ENCODE measurements at places on chromosomes 1 and 21.

GRCh38 chr1:70992521-70992920, 55.1 kb downstream of the PTGER3 start:
- no peak for DNase-seq

GRCh38 chr1:212915245-212916091, 34.9 kb upstream of the VASH2 start:
- no peak for DNase-seq

DNA sequence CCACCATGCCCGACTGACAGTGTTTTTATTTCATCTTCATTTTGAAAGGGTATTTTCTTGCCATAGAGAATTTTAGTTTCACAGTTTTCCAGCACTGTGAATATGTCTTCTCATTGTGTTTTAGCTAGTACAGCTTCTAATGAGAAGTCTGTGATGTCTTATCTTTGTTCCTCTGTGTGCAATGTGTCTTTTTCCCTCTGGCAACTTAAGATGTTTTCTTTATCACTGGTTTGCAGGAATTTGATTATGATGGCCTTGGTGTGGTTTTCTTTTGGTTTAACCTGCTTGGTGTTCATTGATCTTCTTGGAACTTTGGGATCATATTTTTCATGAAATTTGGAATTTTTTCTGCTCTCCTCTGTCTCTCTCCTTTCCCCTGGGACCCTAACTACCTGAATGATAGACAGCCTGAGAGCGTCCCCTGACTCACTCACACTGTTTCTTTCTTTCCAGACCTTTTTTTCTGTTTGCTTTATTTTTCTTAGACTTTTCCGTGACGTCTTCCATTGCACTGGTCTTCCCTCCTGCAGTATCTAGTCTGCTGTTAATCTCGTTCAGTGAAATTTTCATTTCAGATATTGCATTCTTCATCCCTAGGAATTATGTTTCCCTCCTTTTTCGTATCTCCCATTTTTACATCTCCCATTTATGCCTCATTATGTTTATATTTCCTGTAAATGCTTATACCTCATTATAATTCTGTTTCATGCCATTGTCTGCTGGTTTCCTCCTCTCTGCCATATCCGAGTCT, 48.5 kb downstream of the PDE9A start:
- no peak for DNase-seq

DNA sequence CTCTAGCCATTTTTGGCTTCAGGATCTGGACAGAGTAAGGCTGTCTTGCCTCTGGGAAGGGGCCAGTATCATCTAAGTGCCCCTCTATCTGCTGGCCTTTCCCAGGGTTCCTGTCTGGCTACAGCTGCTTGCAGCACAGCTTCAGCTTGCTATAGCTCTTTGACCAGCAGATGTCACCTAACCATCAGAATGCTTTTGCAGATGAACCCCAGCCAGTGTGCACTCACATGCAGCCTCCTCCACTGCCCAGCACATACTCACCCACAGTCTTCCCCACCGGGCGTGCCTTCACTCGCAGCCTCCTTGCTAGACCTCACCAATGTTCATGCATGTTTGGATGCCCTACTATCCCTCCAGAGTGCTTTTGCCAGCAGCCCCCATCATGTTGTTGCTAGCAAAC, 769.0 kb downstream of the BRINP3 start:
- DNase-seq = no peak

GRCh38 chr1:40784771-40785151, 1.2 kb downstream of the KCNQ4 start:
- DNase-seq = no peak

DNA sequence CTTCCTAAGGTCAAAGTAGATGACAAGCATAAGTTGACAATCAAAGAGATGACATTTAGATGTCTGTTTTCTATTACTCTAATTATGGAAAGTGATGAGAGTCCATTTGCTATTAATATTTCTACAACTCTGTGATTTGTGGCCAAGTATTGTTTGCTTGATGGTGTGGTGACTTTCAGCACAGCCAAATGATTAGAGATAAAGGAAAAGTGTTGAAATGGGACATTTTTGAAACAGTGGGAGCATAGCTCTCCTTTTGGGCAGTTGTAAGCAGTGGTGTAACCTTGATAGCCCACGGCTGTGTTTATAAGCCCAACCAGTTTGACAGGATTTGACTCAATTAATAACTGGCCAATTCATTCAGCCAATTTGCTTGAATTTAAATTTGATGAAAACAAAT, 31.6 kb downstream of the ZC3H11B start:
- no peak for DNase-seq

DNA sequence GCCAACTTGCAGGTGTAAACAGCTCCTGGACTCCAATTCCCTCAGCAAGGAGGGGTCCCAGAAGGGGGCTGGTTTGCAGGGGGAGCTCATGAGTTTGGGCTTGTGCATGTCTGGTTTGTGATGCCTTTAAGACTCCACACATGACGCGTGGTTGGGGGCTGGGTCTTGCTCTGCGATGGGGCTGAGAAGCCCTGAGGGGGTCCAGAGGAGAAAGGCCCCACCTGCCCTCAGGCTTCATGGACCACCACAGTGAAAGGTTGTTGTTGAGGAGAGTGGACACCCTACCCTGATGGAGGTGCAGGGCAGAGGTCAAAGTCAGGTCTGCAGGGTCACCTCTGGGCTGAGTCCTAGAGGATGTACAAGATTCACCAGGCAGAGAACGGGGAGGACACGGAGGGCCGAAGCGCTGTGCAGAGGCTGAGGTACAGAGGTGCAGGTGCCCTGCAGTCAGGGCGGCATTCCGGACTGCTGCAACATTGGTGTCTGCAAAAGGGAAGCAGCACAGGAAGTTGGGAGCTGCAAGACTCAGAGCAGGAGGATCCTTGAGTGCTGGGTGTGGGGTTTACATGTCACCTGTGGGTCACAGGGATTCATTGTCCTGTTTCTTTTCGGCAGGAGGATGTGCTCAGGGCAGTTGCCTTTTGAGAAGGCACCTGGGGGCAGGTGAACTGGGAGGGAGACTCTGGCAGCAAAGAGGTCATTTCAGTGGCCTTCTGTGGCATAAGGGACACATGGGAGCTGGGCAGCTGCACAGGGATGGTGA, 399.4 kb downstream of the PTPRU start:
- DNase-seq = no peak

DNA sequence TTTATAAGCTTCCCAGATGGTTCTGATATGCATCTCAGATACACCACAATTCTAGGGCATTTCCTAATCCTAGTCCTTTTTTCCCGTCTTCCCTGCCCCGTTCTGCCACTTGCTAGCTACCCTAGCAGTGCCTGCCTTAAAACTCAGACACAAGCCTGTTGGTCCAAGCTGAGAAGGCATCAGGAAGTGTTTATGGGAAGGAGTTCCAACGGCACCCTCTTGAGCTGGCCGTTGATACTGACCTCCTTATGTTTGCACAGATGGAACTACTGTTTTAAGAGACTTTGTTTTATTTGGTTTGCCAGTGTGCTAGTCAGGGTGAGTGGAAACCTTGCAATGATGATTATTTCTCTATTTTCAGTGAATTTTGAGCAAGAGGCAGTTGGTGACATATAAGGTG, 67.2 kb downstream of the UCK2 start:
- no peak for DNase-seq

DNA sequence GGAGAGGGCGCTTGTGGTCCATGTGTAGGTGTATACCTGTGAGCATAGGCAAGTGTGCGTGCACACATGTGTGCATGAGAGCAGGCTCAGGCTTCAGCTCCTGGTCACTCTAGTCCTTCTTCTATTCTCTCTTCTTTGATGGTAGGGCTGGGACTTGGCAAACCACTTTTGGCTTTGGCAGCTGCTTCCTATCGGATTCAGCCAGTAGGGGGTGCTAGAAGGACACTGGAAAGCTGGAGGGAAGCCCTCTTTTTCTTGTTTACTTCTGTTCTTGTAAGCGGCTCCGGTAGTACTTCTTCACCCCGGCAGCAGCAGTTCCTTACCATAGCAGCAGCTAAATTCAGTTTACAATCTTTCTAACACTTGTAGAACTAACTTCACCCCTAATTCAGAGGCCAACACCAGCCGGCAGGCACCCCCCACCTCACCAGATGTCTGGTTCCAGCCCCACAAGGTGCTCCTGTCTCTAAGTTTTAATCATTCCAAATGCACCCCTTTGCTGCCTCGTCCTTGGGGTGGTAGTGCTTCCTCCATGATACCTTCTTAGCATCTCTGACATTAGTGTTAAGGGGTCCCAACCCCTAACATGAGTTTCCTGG, 25.1 kb downstream of the NENF start:
- DNase-seq = peak; percentile 57

- DNase-seq = no peak
Measured at GRCh38 chr1:208231881-208232661, 12.1 kb downstream of the PLXNA2 start.

GRCh38 chr1:170321113-170321512, 175.4 kb downstream of the NTMT2 start:
- DNase-seq = no peak

GRCh38 chr1:165057956-165058355, 298.6 kb downstream of the LMX1A start:
- no peak for DNase-seq

DNA sequence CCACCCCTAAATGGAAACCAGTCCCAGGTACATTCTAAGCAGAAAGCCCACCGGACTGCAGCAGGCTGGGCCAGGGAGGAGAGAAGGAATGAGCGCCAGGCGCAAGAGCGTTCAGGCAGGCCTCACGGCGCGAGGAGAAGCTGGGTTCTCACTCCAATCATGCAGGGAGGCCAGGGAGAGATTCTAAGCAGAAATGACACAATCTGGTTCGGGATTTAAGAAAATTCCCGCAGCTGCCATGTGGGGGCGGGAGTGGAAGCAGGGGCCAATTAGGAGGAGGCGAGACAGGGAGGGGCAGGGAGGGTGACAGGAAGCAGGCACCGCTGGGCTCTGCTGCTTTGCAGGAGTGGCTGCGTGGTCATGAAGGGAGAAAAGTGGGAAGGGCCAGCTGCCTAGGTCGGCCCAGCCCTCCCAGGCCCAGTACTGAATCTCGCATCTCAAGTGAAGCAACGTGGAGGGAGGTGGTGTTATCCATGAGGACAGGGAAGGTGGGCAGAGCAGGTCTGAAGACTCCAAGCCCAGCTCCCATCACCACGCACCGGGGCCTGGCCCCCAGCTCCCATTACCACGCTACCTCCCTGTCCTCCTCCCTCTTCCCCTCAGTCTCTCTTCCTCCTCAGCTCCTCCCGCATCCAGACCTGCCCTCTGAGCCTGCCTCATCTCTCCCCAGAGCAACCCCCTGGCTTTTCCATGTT, 11.8 kb downstream of the NPHP4 start:
- no peak for DNase-seq

- DNase-seq = no peak
Measured at GRCh38 chr1:88726697-88727096, 42.6 kb downstream of the PKN2 start.

GRCh38 chr1:18373882-18374493, 106.7 kb upstream of the KLHDC7A start:
- no peak for DNase-seq

GRCh38 chr1:181660621-181661020, 177.3 kb downstream of the CACNA1E start:
- no peak for DNase-seq

GRCh38 chr1:74271503-74271902, 36.3 kb downstream of the TNNI3K start:
- DNase-seq = no peak

DNA sequence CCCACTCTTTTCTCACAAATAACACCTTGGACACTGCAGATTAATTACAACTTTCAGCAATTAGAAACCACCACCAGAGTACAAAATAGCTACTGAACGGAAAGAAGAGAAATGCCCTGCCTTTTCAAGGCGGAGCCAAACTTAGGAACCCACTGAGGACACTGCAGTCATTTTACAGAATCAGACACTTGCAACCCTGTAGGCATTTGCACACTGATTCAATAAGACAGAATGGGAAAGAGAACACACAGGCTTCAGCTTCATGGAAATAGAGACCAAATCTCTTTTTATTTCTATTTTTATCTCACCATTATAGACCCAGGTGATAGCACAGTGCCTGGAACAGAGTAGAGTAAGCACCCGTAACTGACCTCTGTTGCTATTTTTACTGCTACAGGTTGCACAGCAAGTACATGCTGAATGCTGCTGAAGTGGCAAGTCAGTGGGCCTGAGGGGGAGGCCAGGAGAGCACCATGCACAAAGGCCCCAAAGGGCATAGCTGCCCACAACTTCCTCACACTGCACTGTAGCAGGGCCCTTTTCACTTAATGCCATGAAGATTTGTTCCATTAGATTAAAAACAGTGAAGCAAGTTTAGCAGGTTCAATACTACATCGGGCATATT, 50.7 kb upstream of the EDARADD start:
- no peak for DNase-seq

- no peak for DNase-seq
Measured at GRCh38 chr1:78333502-78333901, 157.3 kb upstream of the PTGFR start.

DNA sequence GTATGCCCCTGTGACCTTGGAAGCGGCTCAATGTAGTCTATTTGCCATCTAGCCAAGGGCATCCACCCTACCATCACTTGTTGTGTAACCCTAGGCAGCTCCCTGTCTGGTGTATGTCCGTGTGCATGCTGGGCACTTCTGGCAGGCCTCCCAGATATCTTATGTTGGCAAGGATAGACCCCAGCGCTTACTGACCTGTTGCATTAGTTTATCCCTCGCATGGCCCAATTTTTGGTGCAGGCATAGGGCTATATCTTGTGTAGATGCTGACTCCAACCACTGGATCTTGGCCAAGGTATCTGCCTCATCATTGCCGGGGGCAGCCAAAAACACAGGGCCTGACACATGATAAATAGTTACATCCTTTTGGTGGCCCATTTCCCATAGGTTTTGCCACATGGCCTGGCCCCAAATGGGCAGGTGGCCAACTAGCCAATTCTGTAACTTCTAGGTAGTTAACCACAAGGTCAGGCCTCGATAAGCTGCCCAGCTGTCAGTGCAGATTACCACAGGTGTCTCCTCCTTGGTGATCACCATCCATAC, 14.0 kb upstream of the TBX19 start:
- no peak for DNase-seq

DNA sequence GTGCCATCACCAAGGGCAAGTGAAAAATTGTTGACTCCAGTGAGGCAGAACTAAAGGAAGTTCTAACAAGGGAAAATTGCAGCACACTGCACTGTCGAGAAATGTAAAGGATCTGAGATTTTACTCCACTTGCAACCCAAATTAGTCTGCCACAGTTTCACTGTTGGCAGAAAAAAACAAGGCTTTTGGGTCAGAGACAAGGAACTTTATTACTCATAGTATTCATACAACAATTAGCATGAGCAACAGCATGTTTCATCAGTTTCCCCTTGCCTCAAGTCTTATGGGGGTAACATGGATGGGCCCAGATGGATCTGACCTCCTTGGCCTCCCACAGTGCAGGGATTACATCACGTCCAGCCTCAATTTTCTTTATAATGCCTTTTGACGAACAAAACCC, 125.3 kb downstream of the LTN1 start:
- no peak for DNase-seq

DNA sequence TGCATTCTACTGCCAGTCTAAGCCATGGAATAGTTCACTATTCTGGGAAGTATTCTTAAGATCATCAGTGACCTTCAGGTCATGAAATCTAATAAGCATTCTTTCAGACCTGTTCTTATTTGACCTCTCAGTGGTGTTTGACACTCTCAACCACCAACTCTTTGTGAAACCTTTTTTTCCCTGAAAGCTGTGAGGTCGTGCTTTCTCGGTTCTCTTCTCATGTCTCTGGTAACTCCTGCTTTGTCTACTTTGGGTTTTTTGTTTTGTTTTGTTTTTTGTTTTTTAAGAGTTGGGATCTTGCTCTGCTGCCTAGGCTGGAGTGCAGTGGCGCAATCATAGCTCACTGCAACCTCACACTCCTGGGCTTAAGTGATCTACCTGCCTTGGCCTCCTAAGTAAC, 56.3 kb downstream of the POU2F1 start:
- DNase-seq = no peak

- DNase-seq = no peak
Measured at GRCh38 chr1:31822766-31823165, 6.9 kb upstream of the SPOCD1 start.

- no peak for DNase-seq
Measured at GRCh38 chr1:207867136-207868109, 43.5 kb downstream of the CD34 start.

Measured in stimulated activated CD4-positive, alpha-beta T cell treated with anti-CD3 and anti-CD28 coated beads, Interleukin-15, amount 100 ng/mL, for 48 hours (primary cell).